ENCODE measurements at places on chromosomes 4 and X.

GRCh38 chr4:40333921-40334352, 1.2 kb upstream of the CHRNA9 start:
- DNase-seq, result peak; percentile 92

DNA sequence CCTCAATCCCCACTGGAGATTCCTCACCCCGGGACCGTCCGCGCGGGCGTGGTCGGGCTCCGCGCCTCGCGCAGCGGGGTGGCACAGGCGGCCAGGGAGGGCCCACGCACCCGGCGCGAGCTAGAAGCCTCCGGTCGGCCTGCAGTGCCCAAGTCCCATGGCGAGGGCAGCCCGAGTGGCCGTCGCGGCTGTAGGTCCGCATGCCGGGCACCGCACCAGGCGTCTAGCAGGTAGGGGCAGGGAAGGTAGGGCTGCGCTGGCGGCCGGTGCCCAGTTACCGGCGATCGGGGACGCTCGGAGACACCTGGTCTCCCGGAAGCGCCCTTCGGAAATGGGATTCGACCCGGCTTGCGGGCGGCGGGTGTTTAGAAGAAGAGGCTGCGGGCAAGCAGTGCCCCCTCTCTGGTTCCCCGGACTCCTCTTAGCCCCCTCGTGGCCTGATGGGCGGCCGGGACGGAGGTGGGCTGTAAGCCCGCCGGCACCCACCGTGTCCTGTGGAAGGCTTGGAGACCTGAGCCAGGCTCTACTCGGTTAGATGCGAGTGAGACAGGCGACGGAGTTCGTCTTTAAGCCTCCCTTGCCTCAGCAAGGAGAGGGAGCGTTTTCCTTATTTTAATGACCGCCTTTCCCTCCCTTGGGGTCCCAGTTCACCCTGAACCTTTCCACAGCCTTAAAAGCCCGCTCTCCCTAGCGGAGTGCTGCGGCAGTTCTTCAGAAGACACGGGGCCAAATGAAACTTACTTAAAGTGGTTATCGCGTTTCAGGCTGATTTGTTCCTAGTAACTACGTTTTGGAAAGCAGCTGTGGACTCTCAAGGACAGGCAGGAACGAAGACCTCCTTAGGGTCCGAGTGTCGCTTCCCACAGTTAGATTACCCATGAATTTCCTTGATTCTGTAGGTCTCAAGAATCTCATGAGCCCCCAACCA, 821 bp downstream of the SLITRK2 start:
- DNase-seq, result no peak

DNA sequence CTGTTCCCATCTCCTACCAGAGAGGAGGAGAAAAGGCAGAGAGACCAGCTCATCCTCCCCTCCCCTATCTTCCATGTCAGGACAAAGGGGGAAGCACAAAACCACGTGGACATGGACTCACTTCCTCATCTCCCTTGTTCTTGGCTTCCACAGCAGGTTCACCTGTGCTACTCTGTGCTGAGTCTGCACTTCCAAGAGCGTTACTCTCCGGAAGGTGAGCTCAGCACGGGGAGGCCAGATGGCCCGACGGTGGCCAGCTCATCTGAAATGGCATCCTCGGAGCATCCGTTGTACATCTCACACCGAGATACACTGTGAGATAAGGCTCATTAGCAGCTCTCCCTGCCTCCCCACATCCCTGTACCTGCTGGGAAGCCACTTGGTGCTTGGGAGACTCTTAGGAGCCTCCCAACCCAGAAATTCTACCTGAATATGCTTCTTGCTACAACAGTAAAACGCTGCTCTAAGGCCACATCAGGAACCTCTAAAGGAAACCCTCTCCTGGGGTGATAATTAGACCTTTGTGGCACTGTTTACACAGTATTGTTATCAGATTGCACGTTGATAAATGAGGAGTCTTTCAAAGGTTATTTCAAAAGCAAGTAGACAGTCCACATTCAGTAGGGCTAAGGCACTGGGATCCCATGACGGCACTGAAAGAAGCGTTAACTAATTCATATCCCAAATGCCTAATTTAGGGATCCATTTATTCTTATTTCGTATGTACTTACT, 19.4 kb downstream of the LGI2 start:
- DNase-seq, result no peak

DNA sequence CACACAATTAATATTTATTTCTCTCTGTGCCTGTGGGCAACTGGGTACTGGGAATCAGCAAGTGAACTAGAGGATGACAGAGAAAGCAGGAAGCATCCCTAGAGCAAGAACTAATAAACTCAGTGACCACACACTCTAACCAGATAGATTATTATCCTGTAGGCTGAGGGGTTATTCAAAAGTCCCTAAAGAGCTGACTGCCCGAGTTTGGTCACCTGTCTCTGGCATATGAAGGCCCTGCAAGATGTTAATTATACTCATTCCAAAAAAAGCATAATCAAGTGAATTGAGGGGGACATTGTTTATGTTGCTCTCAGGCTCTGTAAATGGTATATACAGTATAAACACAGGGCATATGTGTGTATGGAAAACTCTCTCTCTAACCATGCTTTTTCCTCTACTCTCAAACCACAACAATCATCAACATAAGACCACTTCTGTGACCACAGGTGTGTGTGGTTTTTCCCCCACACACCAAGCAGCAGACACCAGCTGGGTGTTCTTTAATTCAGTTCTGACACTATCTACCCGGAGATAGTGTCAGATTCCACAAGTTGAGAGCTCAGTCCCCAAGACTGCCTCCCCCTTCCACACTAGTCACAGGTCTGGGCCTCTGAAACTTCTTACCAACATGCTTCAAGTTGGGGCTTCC, 6.2 kb upstream of the HPSE start:
- DNase-seq, result no peak

GRCh38 chrX:81355436-81355835, 153.5 kb downstream of the SH3BGRL start:
- no peak for DNase-seq

GRCh38 chrX:13059637-13060499, 15.4 kb upstream of the FAM9C start:
- DNase-seq, result peak; percentile 52

DNA sequence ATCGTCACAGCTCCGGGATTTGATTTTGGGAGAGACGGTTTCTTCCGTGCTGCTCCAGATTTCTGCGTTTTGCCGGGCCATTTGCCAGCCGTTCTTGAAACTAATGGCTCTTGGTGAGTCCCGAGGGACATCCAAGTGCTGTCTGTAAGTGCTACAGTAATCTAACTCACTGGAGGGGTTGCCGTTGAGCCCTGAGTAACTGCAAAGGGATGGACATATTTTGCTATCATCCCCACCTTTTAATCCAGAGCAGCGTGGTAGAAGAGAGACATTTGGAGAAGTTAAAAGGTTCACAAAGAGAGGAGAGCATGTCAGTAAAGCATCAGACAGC, 88.9 kb upstream of the PDLIM3 start:
- no peak for DNase-seq

DNA sequence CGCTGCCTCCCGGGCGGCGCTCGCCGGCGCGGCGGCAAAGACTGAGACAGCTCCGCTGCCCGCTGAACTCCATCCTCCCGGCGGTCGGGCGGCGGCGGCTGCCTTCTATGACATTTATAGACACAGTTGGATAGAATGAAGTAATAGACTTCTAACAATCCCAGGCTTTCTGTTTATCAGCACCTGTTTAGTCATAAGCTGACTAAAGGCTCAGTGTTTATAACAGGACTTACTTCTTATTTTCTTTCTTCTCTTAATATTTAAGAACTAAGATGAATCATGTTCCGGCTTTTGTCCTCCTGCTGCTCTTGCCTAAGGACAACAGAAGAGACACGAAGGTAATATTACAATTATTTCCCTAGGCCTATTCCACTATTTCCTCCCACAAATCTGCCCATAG, 3.9 kb downstream of the ARL13A start:
- no peak for DNase-seq

- no peak for DNase-seq
Measured at GRCh38 chr4:94550352-94550751, 98.6 kb downstream of the PDLIM5 start.

DNA sequence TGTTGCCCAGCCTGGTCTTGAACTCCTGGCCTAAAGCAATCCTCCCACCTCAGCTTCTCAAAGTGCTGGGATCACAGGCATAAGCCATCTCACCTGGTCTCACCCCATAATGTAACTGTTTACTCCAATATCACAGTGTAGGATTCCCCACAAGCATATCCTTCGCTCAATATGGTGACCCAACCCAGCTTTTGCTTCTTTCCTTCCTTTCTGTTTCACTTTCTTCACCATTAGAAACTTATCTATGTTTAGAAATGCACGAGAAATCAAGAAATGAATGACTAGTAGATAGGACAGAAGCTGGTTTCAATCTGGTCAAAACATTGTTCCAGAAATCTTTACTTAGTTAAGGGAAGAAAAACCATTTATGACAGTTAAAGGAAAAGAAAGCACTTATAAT, 18.9 kb downstream of the TSPAN5 start:
- DNase-seq, result no peak

DNA sequence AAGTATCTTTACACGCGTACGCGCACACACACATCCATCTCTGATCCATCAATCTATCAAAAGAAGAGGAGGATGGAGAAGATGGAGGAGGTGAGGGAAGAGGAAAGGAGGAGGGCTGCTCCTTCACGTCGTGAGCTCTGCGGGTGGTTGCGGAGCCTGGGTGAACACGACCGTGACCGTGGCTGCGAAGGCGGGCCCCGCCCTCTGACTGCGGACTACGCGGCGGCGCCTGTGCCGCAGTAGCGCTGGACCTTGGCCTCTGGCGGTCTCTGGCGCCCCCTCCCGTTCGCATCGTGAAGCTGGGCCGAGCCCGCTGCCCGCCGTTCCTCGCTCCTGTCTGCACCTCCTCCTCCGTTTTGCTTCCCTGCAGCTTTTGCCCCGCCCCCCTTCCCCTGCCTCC, 37.7 kb upstream of the ARAF start:
- DNase-seq, result peak; percentile 65

DNA sequence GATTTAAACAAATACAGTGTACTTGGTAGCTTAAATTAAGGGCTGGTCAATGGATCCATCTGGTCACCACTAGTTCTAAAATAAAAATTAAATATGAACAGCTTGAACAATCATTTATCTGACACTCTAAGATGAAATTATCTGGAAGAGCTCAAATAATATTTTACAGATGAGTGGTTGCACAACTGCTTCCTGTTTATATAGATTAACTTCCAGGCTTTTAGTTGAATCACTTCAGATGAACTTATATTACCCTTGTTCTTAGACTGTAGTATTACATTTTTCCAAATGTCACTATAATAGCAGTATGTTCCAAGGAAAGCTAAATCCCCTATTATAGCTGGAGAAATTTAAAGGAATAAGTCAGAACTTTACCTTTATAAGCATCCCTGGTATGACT, 92.4 kb upstream of the SMIM10 start:
- DNase-seq, result no peak

- no peak for DNase-seq
Measured at GRCh38 chrX:31233941-31234496, 162.2 kb upstream of the FTHL17 start.

All from fibroblast of upper back skin (primary cell).